ENCODE measurements at places on chromosomes 16 and 17.

DNA sequence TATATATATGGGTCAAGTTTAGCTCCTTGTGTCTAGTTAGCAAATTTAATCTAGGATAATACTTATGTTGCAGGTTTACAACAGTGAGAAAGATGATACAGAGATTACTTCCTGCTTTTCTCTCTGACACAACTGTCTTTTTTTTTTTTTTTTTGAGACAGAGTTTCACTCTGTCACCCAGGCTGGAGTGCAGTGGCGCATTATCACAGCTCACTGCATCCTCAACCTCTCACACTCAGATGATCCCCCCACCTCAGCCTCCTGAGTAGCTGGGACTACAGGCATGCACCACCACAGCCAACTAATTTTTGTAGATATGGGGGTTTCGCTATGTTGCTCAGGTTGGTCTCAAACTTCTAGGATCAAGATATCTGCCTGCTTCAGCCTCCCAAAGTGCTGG lies 706.9 kb upstream of the SOX9 start:
- no peak for DNase-seq

GRCh38 chr17:1970843-1971384 lies 54.2 kb downstream of the RTN4RL1 start:
- DNase-seq = no peak

- DNase-seq = no peak
Measured at GRCh38 chr17:43134774-43135453, 9.8 kb upstream of the BRCA1 start.

- DNase-seq = no peak
Measured at GRCh38 chr17:7586673-7587419, 3.0 kb downstream of the SOX15 start.

DNA sequence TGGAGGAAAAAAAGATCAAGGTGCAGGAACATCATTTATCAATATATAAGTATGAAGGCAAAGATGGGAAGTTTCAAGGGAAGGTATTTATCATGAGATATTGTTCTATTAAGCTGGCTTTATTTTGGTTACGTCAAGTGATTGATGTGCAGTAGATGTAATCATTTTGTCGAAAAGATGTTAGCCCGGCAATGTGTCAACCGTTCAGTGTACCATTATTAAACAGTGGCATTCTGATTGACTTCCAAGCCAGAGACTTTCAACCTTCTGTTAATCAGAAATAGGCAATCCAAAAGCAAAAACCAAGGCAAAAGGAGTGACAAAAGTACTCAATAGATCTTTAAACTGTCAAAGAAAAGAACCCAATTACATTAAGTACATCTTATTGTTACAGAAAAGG lies 1340.3 kb upstream of the GOT2 start:
- no peak for DNase-seq

DNA sequence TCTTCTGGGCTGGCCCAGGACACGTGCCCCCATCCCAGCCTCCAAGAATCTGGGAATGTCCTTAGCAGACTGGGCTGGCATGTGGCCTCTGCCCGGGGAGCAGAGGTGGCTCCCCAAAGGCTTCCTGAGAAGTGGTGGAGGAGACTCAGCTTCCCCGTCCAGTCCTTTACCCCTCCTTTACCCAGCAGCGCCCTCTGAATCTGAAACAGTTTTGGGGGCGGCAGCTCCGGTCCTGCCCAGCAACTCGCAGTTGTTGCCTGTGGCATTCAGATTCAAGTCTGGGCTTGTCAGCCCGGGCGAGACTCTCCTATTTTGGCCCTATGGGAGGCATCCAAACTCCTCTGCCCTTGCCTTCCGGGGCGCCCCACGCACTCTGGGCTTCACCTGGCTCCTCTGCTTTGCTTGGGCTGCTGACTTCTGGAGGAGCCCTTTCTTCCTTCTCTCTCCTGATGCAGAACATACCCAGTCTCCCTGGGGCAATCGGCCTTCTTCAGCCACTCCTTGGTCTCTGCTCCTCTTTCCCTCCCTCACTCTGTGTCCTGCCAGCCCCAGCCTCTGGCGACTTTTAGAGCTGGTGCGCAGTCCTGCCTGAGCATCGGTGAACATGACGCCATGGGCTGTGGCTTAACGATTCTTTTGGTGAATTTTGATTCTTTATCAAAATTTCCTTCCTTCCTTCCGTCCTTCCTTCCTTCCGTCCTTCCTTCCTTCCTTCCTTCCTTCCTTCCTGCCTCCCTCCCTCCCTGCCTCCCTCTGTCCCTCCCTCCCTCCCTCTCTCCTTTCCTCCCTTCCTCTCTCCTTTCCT lies 55.2 kb downstream of the CMIP start:
- no peak for DNase-seq

- no peak for DNase-seq
Measured at GRCh38 chr17:80851277-80851925, 140.2 kb upstream of the CHMP6 start.

DNA sequence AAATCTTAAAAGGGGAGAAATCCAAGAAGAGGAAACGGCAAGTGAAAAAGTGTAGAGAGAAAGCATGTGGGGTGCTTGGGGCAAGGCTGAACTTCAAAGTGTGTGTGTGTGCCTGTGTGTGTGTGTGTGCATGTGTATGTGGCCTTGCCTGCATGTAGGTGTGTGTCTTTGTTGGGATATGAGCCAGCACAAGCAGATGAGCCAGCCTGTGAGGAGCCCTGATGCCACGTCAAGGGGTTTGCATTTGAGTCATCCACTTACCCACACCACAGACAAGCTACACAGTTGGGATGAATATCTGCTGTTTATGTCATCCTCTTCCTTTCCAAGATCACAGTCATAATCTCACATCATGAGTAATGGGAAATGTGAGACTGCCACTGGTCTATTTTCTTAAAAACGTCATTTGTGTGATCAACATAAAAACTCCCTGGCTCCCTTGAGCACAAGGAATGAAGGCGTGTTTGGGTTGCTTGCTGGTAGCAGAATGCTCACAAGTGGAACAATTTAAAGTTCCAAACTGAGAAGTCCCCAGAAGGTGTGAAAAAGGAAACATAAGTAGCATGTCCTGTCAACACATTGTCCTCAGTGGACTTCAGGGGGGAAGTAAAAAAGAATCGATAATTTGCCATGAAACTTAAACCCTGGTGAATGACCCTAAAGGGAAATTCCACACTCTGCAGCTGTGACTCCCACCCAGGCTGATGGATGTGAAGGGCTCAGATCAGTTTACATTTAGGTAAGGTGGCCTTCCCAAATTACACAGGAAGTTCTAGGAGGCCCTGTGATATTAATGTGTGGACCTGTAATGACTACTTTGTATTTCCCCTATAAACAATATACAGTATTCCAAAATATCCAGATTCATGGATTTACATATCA lies 14.7 kb downstream of the KCTD19 start:
- DNase-seq = no peak

- no peak for DNase-seq
Measured at GRCh38 chr17:10130263-10130662, 68.1 kb downstream of the GAS7 start.

DNA sequence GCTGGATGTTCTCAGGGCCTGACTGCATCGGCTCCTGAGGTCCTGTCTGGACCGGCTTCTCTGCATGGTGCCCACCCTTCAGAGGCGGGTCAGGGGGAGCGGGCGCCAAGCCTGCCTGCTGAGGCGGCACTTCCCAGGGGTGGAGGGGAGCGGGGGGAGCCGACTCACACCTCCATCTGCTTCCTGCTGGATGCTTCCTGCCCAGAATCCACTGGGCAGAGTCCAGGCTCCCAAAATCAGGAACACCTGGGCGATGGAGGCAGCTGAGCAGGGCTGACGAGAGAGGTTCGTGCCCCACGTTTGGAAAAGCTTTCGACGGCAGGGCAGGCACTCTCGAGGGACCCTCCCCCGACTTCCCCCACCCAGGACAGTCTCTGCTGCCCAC lies 42.2 kb downstream of the TIMM22 start:
- DNase-seq = no peak

- no peak for DNase-seq
Measured at GRCh38 chr17:82235775-82236141, 6.9 kb downstream of the SLC16A3 start.

DNA sequence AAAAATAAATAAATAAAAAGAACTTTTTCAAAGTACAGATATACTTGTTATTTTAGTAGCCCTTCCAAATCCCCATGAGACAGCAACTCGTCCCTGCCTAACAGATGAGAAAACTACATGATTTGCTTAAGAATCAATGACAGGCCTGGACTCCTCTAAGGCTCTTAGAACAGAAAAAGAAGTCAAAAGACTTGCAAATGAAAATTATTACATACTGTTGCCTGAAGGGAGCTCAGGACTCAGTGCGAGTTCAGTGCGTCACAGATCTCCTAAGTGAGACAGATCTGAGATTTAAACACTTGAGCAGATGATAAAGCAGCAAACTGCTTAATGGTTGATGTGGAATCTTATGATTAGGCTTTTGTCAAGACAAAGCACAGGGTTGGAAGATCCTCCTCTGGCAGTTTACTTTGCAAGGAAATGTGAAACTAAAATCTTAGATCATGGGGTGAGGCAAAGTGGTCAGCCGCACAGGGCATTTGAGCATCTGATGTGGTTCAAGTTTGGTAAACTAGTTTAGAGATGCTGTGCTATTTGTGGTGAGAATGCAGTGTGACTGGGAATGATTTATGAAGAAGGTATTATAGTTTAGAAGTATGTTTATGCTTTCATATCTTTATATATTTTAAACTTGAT lies 138.1 kb downstream of the TRIM37 start:
- DNase-seq = no peak

DNA sequence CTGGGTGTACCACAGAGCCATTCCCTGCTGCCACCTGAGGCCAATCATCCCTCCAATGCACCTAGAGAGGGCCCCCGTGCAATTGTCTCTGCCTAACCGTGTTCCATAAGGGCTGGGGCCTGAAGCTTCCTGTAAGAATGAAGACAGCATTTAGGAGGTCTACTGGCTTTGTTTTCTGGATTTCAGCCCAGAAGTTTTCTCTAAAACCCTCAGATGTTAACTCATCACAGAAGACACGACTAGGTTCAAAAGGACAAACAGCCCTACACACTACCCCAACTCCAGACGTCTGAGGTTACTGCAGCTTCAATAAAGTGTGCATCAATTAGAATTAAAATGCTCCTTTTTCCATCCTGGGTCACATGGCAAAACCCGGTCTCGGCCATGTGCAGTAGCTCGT lies 10.8 kb upstream of the DRG2 start:
- DNase-seq = no peak

- DNase-seq = no peak
Measured at GRCh38 chr17:60989846-60990245, 312.2 kb downstream of the BCAS3 start.

DNA sequence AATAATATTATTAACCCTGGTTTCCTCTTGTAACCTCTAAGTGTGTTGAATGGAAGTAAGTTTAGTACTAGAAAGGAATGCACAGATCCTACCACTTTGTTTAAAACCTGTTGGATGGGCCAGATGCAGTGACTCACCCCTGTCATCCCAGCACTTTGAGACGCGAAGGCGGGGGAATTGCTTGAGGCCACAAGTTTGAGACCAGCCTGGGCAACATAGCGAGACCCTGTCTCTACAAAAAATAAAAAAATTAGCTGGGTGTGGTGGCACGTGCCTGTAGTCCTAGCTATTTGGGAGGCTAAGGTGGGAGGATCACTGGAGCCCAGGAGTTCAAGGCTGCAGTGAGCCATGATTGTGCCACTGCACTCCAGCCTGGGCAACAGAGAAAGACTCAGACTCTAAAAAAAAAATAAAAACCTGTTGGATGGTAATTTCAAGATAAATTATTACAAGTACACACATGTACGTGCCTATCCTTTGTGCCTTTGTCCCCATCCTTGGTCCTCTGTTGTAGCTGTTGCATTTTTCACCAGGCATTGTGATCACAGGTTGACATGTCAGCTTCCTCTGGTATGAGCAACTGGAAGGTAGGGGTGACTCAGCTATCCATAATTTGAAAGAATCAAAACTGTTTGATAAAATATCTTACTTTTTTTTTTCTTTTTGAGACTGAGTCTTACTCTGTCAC lies 30.7 kb upstream of the METTL9 start:
- no peak for DNase-seq

DNA sequence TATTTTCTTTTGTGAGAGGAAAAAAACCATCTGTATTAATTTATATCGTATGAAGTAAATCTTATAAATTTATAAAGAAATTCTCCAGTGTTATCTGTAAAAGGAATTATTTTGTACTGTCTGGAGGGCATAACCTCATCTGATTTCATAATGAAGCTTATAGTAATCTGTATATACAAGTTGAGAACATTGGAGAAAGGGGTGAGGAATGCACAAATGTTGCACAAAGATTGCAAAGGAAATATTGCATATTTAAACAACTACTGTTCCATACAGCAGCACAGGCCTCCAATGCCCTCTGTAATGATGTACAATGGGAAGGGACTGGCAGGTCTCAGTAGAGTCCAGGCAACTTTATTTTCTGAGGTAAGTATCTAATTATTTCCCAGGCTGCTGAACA lies 50.8 kb upstream of the KCNJ16 start:
- no peak for DNase-seq

DNA sequence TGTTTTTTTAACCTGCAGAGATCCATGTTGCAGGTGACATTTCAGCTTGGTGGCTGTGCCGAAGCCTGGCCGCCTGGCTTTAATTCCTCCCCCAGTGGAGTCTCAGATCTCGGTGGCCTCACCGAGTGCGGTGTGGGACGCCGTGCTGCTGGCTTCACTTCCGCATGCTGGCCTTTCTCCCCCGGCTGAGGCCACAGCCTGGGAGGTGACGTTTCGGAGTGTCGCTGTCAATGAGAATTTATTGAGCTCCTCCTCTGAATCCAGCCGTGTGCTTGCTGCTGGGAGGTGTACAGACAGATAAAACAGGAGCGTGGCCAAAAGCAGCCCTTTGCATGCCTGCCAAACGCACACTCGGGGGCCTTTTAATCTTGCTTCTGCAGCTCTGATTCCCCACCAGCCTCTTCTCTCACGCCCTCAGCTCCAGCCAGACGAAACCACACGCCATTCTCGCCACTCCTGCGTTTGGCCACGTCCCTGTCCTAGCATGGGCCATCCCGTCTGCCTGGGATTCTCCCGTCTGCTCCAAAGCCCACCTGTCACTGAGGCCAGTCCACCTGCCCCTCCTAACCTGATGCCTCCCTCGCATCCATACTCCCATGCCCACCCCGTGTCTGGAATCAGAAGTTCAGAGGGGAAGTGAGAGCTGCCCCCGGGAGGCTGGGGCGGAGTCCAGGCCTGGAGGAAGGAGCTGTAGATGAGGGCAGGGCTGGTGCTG lies 3.6 kb downstream of the GSE1 start:
- DNase-seq = no peak

- no peak for DNase-seq
Measured at GRCh38 chr16:58507195-58507962, 7.4 kb downstream of the NDRG4 start.

DNA sequence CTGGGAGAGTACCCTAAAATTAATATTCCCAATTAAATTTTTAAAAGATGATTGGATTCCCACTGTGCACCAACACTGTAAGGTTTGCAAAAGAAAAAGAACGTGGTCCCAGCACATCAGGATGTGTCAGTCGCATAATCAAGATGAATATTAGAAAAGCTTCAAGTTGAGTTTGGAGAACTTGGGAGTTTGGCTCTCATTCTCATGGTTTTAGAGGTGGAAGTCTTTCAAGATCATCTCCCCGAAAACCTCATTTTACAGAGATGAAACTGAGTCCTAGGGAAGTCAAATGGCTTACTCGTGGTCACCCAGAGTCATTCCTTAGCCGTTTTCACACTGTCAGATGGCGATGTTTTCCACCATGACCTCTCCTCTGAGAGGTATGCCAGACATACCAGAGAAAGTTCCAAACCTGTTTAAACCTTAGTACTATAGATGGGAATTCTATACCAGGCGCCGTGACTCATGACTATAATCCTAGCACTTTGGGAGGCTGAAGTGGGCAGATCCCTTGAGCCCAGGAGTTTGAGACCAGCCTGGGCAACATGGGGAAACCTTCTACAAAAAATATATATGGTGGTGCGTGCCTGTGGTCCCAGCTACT lies 1.2 kb downstream of the SEC14L1 start:
- DNase-seq = no peak

- no peak for DNase-seq
Measured at GRCh38 chr17:162689-163088, 18.8 kb downstream of the DOC2B start.
